NCI-H1417 treated with DMSO at 0.1 percent for 48 hours (cell line): ENCODE measurements at places on chromosomes 13 and 19.

GRCh38 chr13:48233889-48234488 is 983 bp downstream of the ITM2B start:
- no peak for DNase-seq

DNA sequence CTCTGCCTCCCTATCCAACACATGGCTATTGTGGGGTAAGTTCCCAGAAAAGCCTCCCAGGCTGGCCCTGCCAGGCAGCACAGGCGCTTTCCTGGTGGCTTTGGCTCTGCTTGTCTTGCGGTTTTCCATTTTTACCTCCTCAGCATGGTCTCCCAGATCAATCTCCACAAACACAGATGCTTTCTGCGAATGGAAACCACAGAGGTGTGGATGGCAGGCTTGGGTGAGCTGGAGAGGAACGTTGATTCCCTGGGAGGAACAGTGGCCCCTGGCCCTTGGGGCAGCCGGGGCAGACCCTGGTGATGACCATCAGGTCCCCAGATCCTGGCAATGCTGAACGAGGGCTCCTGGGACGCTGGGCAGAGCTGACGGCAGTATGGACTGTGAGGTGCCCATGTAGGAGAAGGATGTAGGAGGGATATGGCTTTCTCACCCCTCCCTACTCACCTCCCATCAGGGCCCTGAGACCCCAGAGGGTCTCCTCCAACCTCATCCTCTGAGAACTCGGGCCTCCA is 6.6 kb downstream of the C13orf46 start:
- no peak for DNase-seq

GRCh38 chr13:73254827-73255226 is 196.0 kb downstream of the KLF5 start:
- no peak for DNase-seq

DNA sequence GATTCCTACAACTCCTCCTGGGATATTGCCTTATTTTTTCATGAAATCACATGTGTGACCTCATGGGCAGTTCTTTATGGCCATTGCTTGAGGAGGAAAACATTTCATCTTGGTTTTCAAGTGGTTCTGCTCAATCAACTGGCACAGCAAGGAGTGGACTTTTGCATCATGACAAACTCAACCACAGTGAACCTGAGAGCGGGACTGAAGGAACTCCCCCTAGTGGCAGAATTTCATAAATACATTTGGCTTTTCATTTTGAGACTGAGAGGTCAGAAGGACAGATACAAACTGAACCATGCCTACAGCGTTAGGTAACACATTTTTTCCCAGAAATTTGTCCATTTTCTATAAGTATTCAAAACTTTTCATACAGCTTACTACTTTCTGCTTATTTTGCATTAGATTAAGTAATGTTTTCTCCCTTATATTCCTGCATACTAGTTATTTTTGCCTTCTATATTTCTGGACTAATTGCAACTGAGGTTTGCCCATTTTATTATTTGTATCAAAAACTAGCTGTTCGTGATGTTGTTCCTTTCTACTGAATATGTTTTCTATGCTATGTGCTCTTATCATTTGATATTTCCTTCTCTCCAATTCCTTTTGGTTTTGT is 13.4 kb upstream of the SIGLEC12 start:
- no peak for DNase-seq

DNA sequence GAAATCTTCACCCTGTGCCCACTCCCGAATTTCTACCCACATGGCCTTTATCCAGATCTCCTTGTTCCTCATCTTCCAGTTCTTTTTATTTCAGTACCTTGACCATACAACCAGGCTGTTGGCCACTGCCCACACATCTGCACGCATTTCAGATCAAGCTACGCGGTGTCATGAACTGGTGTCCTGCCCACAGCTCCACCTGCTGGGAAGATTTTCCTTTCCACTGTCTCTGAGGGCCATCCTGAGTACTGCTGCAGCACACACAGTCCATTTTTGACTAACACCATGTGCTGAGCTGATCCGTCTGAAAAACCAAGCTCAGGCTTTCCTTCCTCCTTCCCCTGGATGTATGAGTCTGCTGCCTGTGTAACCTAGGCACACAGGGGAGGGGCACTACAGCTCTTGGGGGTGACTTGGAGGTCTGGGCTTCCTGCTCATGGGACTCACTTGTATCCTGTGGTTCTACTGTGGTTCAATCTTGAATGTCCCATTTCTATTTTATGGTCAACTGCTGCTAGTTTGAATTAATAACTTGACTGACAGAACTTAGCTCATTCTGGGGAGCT is 71.9 kb downstream of the WASF3 start:
- no peak for DNase-seq

GRCh38 chr13:110266983-110267382 is 40.0 kb downstream of the COL4A1 start:
- no peak for DNase-seq

DNA sequence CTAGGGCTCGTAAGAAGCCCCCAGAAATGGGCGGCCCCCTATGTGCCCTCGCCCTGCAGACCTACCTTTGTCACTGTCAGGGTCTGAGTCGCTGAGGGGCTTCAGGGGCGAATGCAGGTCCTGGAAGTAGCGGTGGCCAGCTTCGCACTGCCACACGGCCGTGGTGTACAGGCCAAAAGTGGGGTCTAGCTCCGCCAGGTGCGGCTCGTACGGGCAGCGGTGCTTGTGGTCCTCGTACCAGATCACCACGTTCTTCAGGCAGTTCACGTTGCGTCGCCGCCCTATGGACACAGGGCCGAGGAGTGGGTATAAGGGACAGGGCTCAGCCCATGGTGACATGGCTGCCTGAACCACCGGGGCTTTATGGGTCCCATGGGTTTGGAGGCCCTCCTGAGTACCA is 9.8 kb downstream of the ZNF653 start:
- no peak for DNase-seq

DNA sequence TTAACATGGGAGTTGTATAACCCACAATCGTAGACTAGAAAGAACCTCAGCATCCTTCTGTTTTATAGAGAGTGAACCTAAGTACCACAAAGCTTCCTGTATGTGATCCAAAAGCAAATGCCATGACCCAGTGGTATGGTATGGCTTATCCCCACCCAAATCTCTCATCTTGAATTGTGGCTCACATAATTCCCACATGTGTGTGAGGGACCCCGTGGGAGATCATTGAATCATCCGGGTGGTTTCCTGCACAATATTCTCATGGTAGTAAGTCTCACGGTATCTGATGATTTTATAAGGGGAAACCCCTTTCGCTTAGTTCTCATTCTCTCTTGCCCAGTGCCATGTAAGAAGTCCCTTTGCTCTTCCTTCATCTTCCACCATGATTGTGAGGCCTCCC is 587.9 kb downstream of the LMO7 start:
- no peak for DNase-seq

GRCh38 chr13:99363949-99364348 is 56.8 kb upstream of the GPR183 start:
- DNase-seq: no peak

GRCh38 chr13:71864094-71864985 is 2.7 kb downstream of the DACH1 start:
- DNase-seq: no peak

DNA sequence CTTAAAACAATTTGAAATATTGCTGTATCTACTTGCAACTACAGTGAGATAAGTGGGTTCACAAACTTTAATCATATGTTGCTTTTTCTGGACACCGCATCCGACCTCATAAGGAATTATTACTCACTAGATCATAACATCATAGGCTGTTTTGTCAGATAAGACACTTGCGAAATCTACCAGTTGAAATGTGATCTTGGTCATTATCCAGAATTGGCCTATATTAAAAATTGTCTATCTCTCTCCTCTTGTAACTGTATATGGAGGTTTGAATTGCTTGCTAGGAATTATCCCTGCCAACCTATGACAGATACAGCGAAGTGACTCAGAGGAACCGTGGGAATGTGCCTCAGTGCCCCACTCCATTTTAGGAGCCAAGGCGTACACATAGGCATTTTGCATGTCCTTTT is 117.0 kb upstream of the POSTN start:
- no peak for DNase-seq

DNA sequence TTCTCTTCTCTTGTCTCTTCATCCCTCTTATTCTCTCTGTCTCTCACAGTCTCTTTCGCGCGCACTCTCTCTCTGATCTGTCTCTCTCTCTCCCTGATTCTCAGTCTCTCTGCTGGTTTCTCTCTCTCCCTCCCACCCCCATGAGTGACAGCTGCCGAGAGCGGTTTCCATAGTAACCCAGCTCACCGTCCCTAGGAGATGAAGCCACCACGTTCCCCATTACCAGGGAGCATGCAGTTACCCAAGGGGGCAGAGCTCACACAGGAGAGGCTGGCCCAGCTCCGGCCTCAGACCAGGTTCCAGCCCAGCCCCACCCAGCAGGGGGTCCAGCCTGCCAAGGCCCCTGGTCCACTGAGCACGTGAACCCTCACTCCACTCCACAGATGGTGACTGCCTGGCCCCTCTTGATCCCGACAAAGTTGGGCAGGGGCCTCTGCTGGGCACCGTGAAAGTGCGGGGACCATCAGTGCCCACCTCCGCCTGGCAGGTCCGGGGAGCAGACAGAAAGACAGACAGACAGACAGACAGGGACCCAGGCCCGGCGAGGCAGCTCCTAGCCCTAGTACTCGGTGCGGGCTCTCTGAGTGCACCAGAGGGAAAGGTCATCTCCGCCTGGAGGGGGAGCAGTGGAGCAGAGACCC is 50.6 kb downstream of the CELF5 start:
- peak; percentile 43 for DNase-seq

DNA sequence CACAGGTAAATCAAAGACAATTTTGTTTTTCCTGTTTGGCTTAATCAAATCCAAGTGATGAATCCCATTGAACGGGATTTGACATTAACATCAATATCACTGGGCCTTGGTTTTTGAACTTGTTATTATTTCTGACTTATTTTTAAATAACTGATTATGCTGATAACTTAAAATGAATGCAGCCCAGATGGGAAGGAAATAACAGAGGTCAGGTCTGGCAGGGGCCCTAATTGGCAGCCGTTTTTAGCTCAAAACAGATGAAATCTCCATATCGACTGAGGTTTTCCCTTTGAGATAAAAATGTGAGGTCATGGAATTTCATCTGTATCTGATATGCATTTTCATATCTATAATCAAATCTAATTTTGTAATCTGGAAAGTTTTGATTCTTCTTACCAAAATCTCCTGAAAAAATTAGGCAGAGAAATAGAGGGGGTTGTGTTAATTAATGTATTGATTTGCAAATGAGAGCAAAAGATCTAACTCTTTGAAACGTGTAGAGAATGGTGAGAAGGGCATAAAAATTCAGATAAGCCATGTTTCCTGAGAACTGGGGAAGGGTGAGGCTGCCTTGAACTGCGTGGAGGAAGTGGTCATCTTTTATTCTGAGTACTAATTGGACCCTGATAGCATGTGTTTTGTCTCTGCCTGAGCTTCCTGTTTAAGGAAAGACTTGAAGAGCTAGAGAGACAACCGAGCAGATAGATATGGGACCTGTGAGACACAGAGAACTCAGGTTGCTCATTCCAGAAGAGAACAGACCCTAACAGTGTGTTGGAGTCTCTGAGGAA is 98.2 kb upstream of the C1QTNF9B start:
- DNase-seq: no peak

GRCh38 chr13:77372275-77372674 is 45.4 kb upstream of the MYCBP2 start:
- DNase-seq: no peak

DNA sequence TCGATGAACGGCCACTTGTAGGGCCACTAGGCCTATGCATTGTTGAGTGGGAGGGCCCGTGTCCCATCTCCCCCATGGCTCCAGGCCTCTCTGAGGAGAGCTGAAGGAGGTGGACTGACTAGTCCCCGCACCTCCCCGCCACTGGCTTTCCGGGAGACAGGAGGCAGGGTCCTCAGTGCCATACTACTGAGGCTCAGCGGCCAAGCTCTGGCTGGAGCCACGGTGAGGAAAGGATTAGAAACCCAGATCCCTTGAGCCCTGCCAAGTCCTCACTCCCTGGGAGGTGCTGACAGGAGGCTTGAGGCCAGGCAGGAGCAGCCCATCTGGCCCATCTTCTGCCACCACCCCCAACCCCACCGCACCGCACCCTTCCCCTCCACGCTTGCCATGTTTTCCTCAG is 29.0 kb downstream of the CCDC8 start:
- DNase-seq: no peak

DNA sequence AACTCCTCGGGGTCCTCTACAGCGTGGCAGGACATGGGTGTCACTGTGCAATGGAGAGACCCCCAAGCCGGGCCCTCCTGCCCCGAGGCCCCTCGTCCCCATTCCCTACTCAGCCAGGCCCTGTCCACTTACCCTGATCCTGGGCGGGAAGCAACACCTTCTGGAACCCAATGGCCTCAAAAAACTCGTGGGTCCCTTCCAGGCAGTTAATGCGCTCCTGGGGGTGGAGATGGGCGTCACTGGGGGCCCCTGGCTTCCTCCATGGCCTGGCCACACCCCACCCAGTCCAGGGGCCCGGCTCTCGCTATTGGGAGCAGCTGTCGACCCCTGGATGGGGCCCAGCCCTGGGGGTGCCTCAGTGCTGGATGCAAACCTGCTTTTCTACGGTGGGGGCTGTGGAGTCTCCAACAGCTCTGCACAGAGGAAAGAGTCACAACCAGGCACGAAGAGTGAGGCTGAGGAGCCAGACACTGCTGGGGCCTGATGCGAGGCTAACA is 10.8 kb downstream of the UBXN6 start:
- no peak for DNase-seq

- DNase-seq: no peak
Measured at GRCh38 chr13:81562598-81562997, 1221.7 kb upstream of the SPRY2 start.

GRCh38 chr13:47337781-47338507 is 441.1 kb upstream of the HTR2A start:
- DNase-seq: no peak

DNA sequence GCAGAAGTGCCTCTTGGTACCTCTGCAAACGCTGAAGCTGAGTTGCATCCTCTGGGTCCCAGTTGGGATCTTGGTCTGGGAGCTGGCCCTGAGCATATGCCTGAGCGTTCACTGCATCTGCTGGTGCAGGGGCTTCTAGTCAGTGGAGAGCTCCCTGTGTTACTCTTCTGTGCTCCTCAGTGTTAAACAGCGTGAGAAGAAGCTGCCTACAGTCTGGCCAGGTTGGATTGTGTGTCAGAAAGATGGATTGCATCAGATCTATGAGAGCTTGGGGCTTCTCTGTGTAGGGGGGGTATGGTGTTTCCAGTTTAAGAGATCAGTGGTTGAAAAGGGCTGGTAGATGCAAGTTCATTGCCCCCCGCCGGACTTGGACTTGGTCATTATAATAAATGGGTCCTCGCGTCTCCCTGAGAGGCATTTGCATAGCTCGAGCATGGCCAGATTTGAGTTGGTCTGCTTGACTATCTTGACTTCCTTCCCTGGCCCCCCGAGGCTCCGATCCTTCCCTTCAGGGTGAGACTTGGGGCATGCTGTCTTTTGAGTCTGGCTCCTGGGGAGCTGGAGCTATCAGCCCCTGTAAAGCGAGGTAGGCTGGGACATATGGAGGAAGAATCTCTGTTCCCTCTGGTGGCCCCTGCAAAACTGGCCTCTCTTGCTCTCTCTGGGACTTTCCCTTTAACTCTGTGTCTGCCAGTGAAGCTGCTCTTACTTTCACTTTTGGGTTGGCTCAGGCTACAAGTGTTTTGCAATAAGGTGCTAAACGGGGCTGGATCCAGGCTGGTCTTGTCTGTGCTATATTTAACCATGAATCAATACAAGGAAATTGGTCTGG is 52.9 kb downstream of the OR10H4 start:
- DNase-seq: no peak
